ENCODE measurements at places on chromosomes 6 and 20.

GRCh38 chr6:125367036-125367782 lies 65.4 kb upstream of the HDDC2 start:
- DNase-seq, result no peak

GRCh38 chr6:8904754-8905153 lies 469.4 kb upstream of the SLC35B3 start:
- no peak for DNase-seq

- DNase-seq, result no peak
These were observed 14.7 kb downstream of the ENPP3 start for GRCh38 chr6:131651782-131652181.

- DNase-seq, result no peak
These were observed 12.0 kb upstream of the TRMT11 start for GRCh38 chr6:125974214-125974866.

GRCh38 chr6:155278319-155279049 lies 14.7 kb downstream of the CLDN20 start:
- DNase-seq, result no peak

- no peak for DNase-seq
These were observed 60.3 kb downstream of the TSHZ2 start for GRCh38 chr20:53032478-53032932.

- DNase-seq, result no peak
These were observed 8.8 kb upstream of the NHSL1 start for GRCh38 chr6:138507977-138508675.

DNA sequence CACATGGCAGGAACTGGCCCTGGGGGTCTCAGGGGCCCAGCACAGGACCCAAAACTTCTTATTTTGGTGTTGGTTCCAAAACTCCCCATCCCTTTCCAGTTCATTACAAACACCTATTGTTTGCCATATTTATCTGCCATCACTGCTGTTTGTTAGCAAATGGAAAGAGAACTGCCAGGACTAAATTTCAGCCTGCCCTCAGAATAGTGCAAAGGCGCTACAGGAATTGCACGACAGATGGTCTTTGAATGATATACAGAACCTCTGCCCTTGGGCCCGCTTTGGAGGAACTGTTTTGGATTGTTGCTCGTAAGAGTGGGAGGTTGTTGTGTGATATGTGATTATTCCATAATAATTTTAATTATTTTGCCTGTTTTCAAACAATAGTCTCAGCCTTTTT lies 199.0 kb upstream of the FBXL4 start:
- no peak for DNase-seq

GRCh38 chr6:434051-434705 lies 42.6 kb downstream of the IRF4 start:
- DNase-seq, result no peak

DNA sequence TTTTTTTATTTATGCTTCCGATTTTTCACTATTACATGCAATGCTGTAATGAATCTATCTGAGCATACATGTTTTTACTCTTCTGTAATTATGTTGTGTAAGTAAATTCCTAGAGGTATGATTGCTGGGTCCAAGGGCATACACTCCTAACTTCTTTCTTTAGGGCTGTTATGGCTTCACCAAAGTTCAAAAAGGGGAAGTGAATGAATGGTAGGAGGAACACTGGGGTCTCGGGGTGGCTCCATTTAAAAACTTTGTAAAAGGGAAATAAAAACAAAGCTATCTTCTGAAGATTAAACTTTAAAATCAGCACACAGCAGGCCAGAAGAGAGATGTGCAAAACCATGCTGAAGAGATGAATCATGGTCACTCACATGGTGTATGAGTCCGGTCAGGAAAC lies 289.1 kb upstream of the SUPT3H start:
- no peak for DNase-seq

GRCh38 chr20:24942679-24943078 lies 6.4 kb upstream of the CST7 start:
- DNase-seq, result no peak

DNA sequence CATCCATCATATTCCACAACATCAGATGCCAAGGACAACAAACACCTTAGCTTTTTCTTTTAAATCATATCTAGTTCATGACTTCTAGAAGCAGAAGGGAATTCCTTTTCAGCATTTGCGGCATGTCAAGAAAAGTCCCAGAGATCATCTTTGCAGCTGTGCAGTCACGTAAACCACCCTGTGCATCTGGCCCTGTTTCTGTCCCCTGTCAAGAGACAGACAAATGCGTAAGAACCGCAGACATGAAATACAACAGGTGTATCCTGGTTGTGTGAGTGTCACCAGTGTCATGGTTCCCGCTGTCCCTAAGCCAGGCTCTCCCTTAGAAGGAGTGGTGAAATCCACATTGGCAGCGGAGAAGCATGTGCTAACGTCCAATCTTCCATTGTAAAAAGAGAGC lies 28.1 kb downstream of the LY86 start:
- DNase-seq, result no peak

- DNase-seq, result no peak
These were observed 40.4 kb downstream of the SYNJ2 start for GRCh38 chr6:158021814-158022748.

DNA sequence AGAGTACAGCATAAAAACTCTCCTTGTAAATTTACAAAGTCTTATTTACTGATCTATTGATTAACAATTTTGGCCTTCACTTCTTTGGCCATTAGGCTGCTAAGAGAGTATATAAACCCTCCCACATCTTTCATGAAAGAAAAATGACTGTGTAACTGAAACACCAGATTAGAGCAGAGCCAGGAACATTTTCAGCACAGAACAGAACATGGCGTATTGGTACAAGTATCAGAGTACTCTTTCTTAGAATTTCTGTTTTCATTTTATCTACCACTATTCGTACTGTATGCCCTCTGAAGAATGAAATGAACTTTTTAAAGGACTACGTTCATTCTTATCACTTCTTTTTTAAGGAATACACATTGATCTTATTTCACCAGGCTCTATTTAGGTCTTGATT lies 550.2 kb downstream of the ADGRB3 start:
- no peak for DNase-seq

- DNase-seq, result no peak
These were observed 93.1 kb downstream of the NCR2 start for GRCh38 chr6:41428336-41428995.

- no peak for DNase-seq
These were observed 2.8 kb upstream of the EPB41L2 start for GRCh38 chr6:131065824-131066171.

DNA sequence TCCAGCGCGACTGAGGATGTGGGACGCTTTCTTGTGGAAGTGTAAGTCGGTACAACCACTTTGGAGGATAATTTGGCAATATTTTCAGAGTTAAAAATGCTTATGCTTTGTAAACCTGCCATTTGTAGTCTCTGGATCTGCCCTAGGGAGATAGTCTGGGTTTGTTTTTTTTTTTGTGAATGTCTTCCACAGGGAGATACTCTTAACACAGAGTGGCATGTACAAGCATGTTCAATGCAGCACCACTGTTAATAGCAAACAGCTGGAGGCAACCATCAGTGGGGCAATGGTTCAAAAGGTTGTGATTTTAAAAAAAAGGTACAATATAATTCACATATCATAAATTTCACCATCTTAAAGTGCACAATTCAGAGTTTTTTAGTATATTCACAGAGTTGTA lies 22.4 kb downstream of the SLC9A8 start:
- no peak for DNase-seq

- no peak for DNase-seq
These were observed 109.9 kb upstream of the HEY2 start for GRCh38 chr6:125639466-125640020.

DNA sequence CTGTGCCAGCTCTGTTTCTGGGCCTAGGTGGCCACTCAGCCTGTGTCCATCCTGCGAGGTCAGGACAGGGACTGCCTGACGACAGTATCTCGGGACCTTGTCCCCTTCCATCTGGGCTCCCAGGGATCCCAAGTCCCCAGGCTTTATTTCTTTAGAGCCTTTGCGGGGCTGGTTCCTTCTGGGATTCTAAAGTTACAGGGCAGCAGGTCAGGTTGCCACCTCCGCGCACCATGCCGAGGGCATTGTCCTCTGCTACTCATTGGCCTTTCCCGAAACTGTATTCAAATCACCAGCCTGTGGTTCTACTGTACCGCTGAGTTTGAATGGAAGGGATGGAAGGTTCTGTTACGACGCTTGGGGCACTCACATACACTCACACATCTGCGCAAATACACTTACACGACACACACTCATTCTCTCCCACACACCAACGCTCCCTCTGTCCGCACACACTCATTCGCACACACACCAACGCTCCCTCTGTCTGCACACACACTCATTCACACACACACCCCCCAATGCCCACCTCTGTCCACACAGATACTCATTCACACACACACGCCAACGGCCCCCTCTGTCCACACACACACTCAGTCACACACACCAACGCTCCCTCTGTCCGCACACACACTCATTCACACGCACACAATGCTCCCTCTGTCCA lies 59.8 kb upstream of the THBS2 start:
- DNase-seq, result no peak

DNA sequence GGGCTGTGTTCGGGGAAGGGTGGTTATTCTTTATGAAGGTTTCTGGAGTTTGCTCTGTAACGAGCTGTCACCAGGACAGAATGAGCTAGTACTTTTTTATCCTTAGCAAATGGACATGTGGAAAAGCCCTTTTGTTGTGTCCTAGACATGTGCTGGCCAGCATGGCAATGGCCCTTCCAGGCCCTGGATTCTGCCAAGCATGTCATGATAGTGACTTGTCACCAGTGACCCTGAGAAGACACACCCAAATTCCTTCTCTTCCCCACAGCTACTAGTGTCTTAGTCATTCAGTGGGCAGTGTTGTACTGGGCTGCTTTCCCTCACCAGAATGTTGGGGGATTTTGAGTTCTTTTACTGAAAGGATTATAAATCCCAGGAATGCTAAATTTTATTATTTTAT lies 74.0 kb upstream of the XRN2 start:
- no peak for DNase-seq

DNA sequence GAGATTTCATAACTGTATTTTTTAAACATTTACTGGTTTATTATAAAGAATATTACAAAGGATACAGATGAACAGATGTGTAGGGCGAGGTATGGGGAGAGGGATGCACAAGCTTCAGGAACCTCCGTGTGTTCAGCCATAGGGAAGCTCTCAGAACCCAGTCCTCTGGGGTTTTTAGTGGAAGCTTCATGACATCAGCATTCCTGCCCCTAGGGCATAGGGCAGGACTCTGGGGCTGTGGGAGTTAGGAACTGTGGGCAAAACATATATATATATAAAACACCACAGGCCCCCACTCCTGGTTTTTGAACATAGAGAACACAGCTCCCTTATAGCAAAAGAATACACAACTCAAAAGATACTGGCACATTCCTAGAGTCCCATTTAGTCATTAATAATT lies 21.9 kb downstream of the EFCAB8 start:
- no peak for DNase-seq

- DNase-seq, result no peak
These were observed 133.5 kb downstream of the TBC1D7 start for GRCh38 chr6:13194852-13195251.

- DNase-seq, result no peak
These were observed 206.2 kb downstream of the WDR27 start for GRCh38 chr6:169495601-169496000.

DNA sequence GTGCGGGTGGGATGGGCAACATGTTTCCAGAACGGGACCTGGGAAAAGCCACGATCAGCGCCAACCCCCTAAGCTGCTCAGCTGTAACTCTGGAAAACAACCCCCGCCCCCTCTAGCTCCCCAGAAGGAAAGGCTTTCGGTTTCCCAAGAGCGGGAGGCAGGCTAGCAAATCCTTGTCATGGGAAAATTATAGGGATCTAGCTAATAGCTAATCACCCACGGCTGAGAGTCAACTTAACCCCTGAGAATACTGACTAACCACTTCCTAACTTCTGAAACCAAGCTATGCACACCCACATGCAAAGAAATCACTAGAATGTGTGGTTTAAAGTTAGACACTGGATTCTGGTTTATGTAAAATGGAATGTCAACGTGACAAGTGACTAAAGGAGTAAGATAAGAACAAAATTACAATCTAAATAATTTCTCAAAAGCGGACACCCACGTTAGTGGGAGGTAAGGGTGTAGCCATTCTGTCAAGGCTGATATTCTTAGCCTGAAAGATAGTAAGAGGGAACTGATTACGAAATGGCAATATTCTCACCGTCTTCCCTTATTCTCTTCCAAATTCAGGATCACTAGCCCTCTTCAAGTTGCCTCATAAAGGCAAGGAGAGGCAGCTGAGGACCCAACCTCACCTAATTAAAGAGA lies 20.1 kb downstream of the JAG1 start:
- no peak for DNase-seq

GRCh38 chr6:15790116-15790515 lies 127.3 kb upstream of the DTNBP1 start:
- no peak for DNase-seq

GRCh38 chr6:82260997-82261732 lies 13.6 kb upstream of the IBTK start:
- no peak for DNase-seq

DNA sequence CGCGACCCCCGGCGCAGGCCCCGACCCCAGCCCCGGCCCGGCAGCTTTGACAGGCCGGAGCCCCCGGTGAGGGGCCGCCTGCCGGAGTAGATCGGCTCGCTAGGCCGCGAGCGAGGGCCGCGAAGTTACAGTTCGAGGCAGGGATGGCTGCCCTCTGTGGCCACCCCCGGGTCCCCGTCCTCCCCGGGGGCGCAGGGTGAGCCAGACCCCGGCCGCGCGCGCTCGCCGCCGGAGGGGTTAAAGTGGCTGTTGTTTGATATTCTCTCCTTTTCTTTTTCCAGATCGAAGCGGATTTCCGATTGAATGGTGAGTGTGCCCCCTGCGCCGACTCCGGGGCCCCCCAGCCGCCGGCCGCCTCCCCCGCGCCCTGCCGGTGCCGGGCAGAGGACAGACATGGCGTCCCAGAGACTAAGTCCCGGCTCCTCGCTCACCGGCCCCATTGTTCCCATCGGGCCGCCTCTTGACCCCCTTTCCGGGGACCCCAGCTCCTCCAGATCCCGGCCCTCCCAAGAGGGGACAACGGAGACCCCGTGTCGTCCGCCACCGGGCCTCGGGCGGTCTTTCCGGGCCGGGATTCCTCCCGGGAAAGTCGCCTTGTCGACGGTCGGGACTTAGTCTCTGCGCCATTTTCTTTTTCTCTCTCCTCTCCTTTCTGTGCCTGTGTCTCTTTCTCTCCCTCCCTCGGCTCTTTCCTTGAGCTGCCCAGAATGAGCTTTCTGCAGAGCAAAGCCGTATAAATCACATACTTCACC lies 704 bp downstream of the TOP1 start:
- no peak for DNase-seq

DNA sequence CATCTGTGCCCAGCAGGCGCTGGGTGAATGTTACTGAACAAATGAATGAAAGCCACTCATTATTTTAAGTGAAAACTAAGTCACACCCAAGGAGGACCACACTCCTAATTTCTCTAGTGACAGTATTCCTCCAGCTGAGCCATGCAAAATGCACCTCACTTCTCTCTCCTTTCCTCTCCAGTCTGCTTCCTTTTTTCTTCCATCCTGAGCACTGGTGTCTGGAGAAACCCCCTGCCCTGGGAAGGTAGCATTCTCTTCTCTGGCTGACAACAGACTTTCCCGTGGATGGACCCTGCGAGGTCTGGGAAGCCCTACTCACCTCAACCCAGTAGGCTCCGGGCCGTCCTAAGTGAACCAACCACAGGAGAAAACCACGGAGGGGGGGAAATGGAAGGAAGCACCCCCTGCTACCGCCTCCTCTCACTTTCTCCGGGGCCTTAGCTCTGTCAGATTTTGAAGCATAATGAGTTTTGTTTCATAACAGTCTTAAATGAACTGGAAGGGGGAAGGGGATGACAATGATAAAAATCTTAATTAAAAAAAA lies 22.6 kb downstream of the TRERF1 start:
- DNase-seq, result no peak

- no peak for DNase-seq
These were observed 92.9 kb downstream of the SPTLC3 start for GRCh38 chr20:13101706-13102105.

GRCh38 chr6:75135450-75135849 lies 70.4 kb downstream of the COL12A1 start:
- no peak for DNase-seq

All from effector CD8-positive, alpha-beta T cell (primary cell).